MV-4-11 (cell line): ENCODE measurements at places on chromosomes 6 and 20.
A peak's percentile ranks its signal among the peaks of the same experiment; 100 is the strongest.

DNA sequence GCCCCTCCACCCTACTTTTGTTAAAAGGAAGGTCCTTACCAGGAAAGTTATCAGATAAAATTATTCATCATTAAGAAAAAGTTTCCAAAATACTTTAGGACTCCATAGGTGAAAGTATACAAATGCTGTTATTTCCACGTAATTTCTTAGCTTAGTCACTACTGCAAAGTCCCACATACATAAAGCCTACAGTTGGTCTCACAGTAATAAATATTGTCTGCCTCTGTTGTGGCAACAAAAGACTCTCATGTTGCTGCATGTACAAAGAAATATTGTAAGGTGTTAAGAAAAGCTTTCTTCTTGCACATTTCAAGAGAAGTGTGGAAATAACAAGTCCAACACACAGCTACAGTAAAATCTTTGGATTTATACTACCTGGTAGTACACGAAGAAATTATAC lies 102.4 kb upstream of the DST start:
- DNase-seq = no peak

- no peak for DNase-seq
These were observed 169.9 kb downstream of the BCAS1 start for GRCh38 chr20:53900380-53900999.

GRCh38 chr6:106964954-106965353 lies 9.6 kb downstream of the CD24 start:
- no peak for DNase-seq

- DNase-seq = no peak
These were observed 14.5 kb upstream of the IRF4 start for GRCh38 chr6:376827-377640.

GRCh38 chr20:48326868-48327267 lies 500.9 kb downstream of the PREX1 start:
- no peak for DNase-seq

GRCh38 chr20:54083459-54083858 lies 13.1 kb upstream of the BCAS1 start:
- peak; percentile 46 for DNase-seq

DNA sequence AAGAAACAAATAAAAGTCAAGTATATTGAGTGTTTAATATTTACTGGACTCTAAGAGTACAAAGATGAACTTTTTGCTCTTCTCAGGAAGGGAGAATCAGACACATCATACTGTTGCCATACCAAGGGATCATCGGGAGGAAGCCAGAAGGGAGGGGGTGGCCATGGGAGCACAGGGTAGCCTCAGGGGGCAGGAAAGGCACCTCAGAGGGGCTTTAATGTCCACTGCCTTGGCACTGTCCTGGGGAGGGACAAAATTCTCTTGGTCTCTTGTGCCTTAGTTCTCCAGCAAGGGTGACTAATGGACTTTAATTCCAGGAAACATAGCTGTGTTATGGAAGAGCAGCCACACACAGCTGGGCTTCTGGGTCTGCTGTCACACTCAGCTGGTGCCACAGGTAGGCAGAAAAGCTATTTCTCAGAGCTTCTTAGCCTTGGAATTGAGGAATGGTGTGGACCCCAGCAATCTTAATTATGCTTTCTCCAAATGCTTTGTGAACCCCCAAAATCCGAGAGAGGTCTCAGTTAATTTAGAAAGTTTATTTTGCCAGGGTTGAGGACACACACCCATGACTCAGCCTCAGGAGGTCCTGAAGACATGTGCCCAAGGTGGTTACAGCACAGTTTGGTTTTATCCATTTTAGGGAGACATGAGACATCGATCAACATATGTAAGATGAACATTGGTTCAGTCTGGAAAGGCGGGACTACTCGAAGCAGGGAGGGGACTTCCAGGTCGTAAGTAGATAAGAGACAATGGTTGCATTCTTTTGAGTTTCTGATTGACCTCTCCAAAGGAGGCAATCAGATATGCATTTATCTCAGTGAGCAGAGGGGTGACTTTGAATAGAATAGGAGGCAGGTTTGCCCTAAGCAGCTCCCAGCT lies 53.2 kb downstream of the MRAP2 start:
- DNase-seq = no peak

- peak; percentile 96 for DNase-seq
These were observed 242.2 kb downstream of the HIVEP2 start for GRCh38 chr6:142702501-142703460.

GRCh38 chr6:100105919-100106529 lies 112.0 kb upstream of the MCHR2 start:
- peak; percentile 10 for DNase-seq

DNA sequence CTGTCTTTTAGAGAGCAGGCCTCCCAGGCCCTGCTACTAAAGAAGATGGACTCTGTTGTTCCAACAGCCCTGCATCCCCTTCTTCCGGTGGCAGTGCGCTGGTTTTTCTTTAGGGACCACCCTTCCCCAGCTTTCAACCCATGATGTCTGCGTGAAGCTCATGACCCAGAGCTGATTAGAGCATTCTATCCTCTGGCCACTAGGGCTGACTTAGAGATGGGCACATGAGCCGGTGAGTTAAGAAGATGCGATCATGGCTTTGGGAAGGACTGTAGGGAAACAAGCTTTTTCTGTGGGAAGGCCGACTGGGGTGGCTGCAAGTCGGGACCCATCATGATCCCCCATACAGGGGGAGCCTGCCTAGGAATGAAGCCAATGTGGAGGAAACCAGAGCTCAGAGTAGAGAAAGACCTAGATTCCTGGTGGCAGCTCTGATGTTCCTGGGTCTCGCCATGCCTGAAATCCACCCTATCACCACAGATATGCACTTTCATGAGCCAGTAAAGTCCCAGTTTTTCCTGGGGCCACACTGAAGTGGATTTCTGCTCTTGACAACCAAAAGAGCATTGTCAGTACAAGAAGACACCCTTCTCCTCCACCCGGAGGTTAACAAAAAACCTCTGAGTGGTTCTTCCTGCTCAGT lies 29.1 kb upstream of the STX16 start:
- DNase-seq = no peak

GRCh38 chr6:2426561-2427340 lies 181.3 kb upstream of the GMDS start:
- peak; percentile 42 for DNase-seq

DNA sequence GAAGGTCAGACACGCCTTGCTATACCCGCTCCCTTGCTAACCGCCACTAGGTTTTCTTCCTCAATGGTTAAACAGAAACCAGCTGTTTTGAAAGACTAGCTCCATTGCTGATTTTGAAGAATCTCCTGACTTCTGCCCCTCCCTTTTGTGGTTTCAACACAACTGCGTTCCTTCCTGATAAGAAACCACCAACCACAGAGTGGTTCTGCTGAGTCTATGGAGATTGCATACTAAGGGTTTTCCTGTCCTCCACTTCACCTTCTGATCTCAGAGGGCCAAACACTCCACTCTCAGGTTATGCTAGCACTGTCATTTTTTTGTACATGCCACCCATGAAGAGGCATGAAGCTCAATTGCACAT lies 207.9 kb downstream of the MYLK4 start:
- peak; percentile 100 for DNase-seq

GRCh38 chr6:77368660-77369313 lies 94.5 kb downstream of the HTR1B start:
- DNase-seq = peak; percentile 39

GRCh38 chr6:32116674-32117073 lies 7.5 kb upstream of the TNXB start:
- DNase-seq = no peak

- DNase-seq = peak; percentile 70
These were observed 43.7 kb upstream of the GABRR1 start for GRCh38 chr6:89260832-89261231.

DNA sequence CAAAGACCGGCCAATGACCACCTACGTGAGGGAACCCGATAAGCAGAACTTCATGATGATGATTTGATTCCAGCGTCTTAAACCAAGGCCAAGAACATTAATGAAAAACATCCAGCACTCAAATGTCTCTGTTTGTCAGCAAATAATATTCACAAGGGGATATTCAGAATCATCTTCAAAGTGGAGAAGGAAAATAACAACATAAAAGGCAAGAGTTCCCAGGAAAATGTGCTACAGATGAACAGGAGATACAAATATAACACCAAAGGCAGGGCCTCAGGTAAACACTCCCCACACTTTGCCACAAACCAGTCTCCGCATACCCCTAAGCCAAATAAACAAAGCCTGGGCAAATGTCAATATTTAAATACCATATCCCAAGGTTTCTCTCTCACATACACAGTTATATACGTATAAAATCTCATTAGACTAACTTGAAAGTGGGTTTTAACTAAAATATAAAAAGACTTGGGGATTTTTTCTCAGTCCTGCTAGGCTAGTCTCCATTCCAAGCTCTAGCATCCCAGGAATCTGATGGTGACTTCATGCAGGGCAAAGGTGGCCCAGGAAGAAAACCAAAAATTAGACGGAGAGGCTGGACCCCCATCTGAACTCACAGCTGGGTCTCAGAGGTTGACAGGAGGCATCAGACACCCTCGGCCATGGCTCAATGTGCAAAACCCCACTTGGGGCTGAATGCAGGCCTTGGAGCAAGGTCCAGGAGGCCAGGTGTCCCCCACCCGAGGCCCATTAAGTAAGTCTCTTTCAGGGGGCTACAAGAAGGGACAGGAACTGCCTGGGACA lies 32.1 kb downstream of the TRAM2 start:
- no peak for DNase-seq

DNA sequence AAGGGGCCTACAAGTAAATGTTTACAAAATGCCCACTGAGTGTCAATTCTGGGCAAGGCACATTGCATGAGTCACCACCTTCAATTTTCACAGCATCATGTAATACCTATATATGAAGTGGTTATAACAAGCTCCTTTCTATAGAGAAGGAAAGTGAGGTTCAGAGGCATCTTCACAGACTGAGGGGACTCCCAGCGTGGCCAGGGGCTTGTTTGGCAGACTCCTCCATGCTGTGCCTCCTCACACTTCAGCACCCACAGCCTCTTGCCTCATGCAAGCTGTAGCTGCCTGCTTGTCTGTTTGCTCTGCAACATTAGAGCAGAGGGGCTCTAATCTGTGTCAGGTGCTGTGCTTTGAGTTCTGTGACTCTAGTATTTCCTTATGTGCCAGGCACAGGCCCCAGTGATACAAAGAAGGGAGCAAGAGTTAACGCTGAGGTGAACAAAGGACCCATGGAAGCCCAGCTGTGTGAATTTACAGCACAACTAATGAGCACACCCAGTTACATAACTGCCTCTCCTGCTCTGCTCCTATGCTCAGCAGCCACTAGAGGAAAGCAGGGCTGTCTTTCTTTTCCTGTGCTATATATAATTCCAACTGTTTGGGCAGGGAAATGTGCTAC lies 72.3 kb downstream of the ZHX3 start:
- peak; percentile 3 for DNase-seq
